ENCODE measurements at places on chromosomes 5 and 9.
A peak's percentile ranks its signal among the peaks of the same experiment; 100 is the strongest.

DNA sequence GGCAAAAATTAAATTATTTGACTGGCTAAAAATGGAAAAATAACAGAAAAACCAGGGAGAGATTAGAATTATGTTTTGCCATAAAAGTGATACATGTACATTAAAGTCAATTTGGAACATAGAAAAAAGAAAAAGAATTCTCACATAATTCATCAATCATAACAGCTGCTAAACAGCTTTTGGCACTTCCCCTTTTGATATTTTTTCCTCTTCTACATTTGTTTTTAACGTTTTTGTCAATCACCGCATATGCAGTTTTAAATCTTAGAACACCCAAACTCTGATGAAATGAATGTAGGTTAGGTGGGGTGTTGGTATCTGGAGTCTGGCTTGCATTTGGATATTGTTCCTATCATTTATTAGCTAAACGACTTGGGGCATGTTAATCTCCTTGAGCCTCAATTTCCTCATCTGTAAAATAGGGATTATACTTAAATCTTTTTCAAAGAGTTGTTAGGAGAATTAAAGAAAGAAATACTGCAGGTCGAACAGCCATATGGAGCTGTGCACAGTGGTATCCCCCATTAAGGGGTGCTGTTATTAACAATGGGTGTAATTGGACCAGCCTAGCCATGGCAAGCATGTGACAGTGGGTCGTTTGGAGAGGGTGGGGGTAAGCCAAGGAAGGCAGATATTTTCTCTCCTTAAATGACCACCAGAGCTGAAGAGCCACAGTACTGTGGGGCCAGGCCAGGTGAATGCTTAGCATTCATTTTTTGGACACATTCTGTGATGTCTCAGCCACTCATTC is 22.6 kb downstream of the NPR3 start:
- no peak for DNase-seq

DNA sequence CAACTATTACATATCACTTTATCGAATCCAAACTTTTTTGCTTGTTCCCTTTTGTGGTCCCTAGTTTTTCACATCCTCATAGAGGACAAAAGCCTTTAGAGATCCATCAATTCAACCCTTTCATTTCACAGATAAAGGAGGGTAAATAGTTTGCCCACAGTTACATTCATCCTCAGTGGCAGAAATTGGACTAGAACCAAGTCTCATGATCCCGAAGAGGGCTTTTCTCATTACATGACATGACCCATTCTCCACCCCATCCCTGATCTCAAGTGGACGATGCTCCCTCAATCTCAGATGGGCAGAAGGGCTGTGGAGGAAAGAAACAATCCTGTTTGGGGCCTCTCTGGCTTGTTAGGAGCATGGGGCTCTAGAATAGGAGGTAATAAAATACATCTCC is 23.1 kb downstream of the TICAM2 start:
- DNase-seq = no peak

DNA sequence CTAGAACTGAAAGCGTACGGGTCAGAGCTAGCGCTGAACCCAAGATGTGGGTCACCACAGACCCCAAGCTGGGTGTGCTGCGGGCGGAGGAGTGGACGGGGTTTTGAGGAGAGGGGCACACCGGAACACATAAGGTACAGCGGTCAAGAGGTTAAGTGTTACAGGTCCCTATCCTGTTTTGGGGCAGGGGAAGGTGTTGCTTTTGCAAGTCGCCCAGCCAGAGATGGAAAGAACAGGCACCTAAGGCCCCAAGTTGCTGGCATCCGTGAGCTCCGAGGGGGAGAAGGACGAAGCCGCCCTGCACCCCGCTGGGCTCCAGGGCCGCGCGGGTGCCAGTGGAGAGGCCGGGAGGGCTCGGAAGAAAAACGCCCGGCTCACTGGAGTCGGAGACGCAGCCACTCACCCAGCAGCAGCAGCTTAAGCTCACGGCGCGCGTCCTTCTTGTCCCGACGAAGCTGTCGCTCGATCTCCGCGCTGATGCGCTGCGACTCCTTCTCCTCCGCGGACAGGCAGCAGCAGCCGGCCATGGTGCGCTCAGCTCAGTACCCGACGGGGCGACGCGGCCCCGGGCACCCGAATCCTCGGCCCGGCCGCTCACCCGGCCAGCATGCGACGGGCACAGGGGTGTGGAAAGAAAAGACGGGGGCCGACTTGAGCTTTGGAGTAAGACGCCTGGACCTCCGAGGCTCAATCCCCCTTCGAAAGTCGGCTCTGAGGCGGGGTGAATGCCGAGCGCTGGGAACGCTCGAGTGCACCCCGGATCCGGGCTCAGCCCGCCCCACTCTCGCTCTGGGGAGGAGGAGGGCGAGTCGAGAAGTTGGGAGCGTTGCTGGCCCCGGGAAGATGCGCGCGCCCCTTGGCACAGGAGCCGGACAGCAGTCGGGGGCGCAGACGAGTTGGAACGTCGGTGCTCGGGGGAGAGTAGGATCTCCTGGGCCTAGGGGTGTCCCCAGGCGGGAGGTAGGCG is 572 bp downstream of the GNA14 start:
- no peak for DNase-seq

GRCh38 chr5:5105531-5105930 is 34.6 kb upstream of the ADAMTS16 start:
- DNase-seq = no peak

DNA sequence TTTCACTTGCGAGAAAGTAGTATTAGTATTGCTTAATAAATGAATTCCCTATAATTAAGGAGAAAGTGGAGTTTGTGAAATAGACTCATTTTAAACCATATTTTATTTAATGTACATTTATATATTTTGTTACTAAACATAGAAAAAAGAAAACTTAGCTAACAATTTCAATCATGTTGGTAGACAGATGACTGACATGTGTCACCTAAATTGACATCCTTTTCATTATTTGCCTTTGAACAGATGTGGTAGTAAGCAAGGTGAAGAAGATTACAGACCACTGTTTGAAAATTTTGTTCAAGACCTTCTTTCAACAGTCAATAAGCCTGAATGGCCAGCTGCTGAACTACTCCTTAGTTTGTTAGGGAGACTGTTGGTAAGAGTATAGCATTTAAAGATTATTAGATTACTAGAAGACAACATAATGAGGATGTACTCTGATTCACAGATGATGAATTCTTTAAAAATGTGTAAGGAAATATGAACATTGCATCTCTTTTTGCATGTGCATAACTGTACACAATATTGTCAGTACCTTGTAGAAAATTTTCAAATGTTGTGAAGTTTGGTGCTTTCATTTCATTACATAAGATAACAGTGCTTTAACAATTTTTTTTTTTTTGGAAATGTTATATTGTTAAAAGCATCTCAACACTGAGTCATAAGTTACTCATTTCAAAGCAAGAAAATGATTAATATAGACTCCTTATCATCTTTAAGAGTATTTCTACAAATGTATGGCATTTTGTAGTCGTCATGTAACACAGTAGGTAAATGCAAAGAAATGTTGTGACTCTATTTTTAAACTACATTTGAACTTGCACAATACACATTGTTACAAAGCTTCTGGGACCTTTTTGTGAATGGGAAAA is 139.5 kb downstream of the NIPBL start:
- no peak for DNase-seq

GRCh38 chr9:76996700-76997099 is 22.8 kb upstream of the FOXB2 start:
- no peak for DNase-seq

- DNase-seq = no peak
Observed at GRCh38 chr5:131950706-131951105, 5.2 kb upstream of the MEIKIN start.

DNA sequence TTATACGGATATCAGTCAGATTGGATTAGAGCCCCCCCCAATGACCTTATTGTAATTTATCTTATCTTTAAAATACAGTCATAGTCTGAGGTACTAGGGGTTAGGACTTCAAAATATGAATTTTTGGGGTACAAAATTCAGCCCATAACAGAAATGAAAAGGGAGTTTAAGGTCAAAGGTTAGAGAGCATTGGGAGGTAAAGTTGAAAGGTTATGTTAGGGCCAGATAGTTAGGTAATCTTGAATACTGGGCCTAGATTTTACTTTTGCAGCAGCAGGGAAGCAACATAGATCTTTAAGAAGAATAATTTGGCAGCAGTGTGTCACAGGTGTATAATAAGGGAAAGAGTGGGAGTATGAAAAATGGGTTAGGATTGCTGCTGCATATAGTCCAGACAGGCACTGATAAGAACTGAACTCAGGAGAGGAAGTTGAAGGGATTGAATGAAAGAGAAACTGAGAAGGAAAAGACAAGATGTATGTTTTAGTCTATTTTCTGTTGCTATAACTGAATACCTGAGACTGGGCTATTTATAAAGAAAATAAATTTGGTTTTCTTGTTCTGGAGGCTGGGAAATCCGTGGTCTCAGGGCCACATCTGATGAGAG is 10.7 kb upstream of the GCNT4 start:
- DNase-seq = no peak

- no peak for DNase-seq
Observed at GRCh38 chr5:31135542-31135941, 57.9 kb upstream of the CDH6 start.

DNA sequence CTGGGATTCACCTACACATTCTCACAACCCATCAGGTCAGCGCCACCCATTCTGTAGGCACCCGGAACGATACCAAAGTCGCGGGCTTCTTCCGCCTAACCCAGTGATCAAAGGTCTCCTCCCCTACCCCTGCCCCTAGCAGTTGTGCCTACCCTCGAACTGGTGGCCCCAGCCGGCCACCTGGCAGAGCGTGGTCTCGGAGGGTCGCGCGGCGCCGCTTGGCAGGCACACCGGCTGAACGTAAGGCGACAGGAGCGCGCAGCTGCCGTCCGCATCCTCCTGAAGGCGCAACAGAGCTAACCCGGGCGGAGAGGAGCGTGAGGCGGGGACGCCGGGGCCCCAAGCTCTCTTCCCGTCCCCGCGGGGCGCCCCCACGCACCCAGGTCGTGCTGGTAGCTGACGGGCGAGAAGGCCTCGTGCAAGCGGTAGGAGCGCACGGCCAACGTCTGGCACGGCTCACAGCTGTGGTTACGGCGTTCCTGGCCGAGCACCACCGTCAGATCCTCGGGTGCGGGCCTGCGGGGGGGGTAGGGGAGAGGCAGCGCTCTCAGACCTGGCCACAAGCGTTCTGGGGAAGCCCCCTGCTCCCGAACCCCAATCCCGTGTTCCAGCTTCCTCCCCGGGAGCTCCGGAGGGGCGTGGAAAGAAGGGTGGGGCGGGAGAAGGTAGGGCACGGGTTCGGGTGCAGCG is 2.8 kb upstream of the PFN3 start:
- DNase-seq = peak; percentile 58

DNA sequence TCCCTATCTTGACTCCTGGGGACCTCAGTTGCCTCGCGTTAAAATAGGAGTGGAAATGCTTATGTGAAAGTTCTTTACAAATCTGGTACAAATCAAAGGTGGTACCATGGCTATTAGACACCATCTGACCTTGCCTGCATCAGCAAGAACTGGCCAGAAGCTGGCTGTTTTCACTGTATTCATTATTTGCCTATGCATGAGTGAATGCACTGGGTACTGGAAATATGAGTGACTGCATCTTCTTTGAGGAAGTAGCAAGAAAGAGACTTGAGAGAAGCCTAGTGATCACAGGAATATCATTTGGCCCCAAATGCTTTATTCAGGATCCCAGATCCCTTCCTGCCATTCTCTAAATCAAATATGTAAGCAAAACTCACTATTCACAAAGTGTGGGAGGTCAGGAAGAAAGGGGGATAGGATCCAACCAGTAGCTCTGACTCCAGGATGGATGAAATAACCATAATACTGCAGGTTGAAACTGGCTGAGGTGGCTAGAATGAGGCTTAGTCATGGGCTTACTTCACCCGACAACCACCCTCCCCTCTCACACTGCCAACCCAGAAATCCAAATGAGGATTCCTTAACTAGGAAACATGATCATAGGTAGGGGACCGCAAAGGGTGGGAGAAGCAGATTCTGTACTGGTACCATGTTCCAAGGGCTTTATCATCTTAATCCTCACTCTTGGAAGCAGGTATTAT is 56.7 kb downstream of the FAM114A2 start:
- DNase-seq = no peak

- no peak for DNase-seq
Observed at GRCh38 chr9:38004809-38005560, 64.0 kb downstream of the SHB start.

GRCh38 chr9:93480728-93481324 is 27.4 kb upstream of the FAM120AOS start:
- no peak for DNase-seq

DNA sequence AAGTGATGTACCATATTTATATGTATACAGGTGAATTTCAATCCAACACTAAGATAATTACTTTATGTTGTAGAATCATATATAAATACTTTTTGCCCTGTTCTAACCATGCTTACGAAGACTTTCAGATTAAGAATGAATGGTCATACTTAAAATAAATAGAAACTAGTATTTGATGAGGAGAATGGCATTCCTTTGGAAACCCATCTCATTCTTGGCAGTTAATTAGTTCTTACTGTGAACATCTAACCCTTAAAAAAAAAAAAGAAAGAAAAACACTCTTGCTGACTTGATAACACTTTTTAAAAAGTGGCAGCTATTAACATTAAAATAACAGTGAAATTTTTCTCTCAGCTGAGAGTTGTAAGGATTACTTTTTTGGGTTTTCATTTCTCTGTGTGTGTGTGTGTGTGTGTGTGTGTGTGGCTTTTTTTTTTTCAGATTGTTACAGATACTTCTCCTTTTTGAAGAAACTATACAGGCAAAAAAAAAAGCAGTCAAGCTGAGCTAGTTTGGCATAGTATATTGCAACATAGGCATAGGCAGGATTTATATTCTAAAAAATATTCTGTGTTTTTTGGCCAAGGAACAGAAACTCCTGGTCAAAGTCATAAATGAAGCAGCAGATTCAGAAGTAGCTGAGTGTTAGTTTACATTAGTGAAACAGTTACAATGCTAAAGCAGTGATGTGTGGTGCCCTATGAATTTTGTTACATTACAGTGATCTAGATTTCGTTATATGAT is 163.5 kb downstream of the CD180 start:
- no peak for DNase-seq

- DNase-seq = no peak
Observed at GRCh38 chr5:21802869-21803490, 1050.2 kb downstream of the CDH12 start.

- DNase-seq = peak; percentile 11
Observed at GRCh38 chr9:81686614-81687520, 2.5 kb downstream of the TLE1 start.

GRCh38 chr9:126532489-126532888 is 81.2 kb upstream of the LMX1B start:
- no peak for DNase-seq

GRCh38 chr5:56480078-56480704 is 247.1 kb upstream of the ANKRD55 start:
- DNase-seq = peak; percentile 39

DNA sequence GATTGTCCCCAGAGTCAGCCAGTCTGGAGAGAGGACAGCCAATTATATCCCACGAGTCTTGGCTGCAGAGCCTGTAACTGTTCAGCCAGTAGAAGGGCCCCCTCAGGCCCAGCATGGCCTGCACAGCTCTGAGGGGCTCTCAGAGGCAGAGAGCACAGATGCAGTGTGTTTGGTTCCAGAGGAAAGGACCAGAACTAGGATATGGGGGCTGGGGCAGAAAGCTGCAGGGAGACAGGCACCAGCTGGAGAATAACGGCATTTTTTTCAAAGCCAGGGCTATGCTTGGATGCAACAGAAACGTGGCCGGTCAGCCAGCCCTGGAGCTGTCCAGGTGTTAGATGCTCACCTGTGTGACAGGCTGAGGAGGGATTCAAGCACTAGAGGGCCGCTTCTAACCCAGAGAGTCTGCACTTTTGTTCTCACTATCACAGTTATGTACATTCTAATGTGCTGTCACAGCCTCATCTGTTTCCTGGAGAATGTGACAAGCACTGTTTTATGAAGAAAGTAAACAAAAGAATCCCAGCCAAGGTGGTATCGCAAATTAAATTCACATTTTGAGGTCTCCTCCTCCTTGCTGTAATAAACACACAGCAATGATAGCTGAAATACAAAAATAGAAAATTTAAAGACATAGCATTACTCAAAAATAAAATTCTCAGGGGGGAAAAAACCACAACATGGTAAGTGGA is 96.5 kb downstream of the GABBR2 start:
- DNase-seq = no peak
